ENCODE measurements at places on chromosomes 3 and 15.

GRCh38 chr3:132360717-132361116 lies 43.5 kb downstream of the ACP3 start:
- DNase-seq = no peak

DNA sequence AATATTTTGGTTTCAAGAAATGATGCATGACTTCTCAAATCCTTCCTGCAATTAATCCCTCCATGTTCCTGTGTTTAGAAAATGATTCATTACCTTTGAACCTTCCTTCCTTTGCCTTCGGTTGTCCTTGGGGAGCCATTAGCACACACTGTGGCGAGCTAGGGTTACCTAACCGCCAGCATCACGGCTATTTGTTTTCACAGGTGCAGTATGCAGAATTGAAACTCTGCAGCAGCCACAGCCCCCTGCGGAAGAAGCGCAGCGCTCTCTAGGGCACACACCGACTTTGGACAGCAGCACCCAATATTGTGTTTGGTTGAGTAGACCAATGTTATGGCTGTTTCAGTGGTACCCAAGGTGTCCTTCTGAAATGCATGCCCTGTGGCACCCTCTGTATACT lies 247.4 kb downstream of the MCTP2 start:
- DNase-seq = no peak

- no peak for DNase-seq
These were observed 257.4 kb downstream of the AGBL1 start for GRCh38 chr15:86337071-86337470.

- no peak for DNase-seq
These were observed 232.8 kb upstream of the BHLHE40 start for GRCh38 chr3:4746241-4746958.

- DNase-seq = no peak
These were observed 45.5 kb downstream of the PCSK6 start for GRCh38 chr15:101444015-101444414.

- no peak for DNase-seq
These were observed 60.1 kb downstream of the RASGRF1 start for GRCh38 chr15:79030470-79030869.

- no peak for DNase-seq
These were observed 65.1 kb upstream of the KLF13 start for GRCh38 chr15:31261266-31262142.

GRCh38 chr3:101825904-101826445 lies 23.3 kb upstream of the NFKBIZ start:
- no peak for DNase-seq

GRCh38 chr15:98957655-98958054 lies 49.9 kb downstream of the PGPEP1L start:
- no peak for DNase-seq

DNA sequence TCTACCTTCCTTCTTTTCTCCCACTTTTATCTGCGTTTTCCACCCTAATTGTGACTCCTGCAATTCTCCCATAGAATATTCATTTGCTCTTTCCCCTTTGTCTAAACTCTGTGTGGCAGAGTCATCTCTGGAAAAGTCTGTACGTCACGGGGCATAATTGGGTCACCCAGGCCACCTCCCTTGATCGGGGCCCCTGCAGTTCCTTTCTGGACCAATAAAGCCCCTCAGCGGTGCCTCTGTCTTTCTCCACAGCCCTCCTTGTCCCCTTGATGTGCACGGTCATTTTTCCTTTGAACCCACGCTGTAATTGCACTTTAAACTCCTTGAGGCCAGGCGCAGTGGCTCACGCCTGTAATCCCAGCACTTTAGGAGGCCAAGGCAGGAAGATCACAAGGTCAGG lies 10.7 kb downstream of the UPK1B start:
- DNase-seq = no peak

- DNase-seq = no peak
These were observed 359.3 kb downstream of the GAP43 start for GRCh38 chr3:115982629-115983028.

DNA sequence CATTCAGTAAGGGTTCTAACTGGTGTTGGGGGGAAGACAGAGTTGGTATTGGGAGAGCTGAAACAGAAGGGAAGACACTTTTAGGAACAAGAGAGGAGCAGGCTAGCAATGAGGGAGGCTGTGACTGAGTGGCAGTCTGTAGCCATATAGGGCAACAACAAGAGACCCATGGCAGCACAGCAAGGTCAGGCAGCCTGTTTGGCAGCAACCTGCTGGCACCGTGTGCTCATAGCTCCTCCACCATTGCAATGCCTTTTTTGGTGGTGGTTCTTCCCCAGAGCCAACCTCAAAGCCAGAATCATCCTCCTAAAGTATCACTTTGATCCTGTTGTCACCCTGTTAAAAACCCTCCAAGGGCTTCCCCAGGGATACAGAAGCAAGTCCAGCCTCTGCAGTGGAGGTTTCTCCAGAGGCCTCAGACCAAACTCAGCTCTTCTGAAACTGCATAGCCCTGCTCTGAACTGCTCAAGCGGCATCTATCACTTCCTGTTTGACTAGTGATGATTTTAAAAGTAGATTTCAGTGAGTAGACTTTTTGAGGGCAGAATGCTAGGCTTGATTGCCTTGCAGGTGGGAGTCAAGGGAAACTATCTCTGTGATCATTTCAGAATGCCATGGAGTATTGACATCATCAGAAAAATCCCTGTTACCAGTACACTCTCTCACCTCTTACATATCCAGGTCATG lies 176.9 kb downstream of the STAC start:
- DNase-seq = no peak

GRCh38 chr3:119033393-119034255 lies 1.0 kb downstream of the IGSF11 start:
- no peak for DNase-seq

GRCh38 chr3:150830094-150830681 lies 67.2 kb upstream of the SIAH2 start:
- no peak for DNase-seq

DNA sequence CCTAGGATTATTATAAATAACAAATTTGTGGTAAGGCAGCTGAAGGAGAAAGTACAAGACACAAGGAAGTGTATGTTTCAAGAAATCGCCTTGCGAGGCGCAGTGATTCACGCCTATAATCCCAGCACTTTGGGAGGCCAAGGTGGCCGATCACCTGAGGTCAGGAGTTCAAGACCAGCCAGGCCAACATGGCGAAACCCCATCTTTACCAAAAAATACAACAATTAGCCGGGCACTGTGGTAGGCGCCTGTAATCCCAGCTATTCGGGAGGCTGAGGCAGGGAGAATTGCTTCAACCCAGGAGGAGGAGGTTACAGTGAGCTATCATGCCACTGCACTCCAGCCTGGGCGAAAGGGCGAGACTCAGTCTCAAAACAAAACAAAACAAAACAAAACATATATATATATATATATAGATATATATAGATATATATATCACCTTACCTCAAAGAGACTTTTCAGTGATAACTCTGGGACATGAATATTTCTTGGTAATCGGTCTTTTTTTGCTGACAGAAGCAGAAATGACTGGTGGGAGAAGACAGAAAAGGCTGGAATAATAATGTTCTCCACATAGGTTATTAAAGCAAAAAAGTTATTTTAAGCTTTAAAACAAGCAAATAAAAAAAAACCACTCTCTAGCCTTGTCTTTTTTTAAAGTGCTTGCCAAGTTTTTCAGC lies 52.3 kb downstream of the TRANK1 start:
- no peak for DNase-seq

DNA sequence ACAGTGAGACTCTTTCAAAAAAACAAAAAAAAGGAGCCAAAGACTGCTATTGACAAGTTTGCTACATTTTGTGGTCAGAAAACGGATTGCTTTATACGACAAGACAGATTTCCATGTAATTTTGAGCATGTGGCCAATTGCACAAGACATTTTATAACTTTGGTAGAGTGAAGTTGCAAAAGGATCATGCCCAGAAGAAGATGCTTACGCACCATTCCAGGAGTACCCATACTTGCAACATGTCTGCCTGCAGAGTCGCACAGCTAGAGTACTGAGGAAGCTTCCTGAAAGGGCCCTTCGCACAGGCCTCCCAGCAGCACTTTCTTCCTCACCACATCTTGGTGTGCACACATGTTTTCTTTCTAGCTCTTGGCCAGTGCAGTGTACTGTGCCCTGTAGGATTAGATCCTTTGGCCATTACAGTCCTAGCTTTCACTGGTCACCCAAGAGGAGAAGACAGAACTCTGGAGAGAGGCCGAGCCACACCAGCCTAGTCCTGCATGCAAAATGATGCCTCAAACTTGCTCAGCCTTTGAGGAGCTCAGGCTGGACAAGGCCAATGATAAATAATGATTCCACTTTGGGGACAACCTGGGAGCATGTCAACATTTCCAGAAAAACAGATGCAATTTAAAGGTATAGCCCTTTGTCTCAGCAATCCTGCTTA lies 11.7 kb downstream of the CHDH start:
- DNase-seq = no peak

DNA sequence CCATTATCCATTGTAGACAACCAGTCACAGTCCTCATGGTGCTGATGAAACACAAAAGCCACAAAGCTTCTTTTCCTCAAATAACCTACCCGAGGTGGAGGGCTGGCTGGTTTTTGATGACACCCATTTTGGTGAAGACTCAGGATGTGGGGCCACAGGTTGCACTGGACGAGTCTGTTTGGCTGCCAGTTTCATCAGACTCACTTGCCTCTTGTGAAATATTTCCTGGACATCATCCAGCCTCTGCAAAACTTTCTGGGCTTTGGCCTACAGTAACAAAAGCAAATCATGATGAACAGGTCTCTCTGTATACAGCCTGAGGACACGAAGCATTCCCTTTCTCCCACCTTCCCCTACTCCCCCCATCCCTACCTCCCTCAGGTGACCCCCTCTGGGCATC lies 42.2 kb downstream of the B3GNT5 start:
- peak; percentile 47 for DNase-seq

DNA sequence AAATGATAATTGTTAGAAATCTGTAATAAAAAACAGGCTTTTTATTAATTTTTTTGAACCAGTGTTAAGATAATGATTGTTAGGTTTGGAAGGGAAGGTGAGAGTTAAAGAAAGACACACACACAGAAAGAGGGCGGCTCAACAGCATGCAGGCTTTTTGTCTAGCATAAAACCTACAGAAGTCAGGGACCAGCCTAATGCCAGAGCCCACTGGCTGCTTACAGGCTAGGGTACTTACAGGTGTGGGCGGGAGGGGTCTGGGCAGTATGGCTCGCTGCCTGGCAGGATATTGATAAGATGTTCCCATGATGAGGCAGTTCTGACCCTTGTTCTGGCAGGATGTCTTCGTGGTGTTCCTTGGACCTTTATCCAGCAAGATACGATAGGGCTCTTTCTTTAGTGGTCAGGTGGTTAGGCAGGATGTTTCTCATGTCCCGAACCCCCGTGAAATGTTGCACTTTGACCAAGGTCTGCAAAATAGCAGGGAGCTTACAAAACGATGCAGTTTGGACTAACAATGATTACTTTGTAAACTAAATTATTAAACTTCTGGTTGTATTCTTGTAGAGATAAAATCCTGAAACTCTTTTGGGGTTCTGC lies 84.7 kb downstream of the DCUN1D1 start:
- DNase-seq = no peak

DNA sequence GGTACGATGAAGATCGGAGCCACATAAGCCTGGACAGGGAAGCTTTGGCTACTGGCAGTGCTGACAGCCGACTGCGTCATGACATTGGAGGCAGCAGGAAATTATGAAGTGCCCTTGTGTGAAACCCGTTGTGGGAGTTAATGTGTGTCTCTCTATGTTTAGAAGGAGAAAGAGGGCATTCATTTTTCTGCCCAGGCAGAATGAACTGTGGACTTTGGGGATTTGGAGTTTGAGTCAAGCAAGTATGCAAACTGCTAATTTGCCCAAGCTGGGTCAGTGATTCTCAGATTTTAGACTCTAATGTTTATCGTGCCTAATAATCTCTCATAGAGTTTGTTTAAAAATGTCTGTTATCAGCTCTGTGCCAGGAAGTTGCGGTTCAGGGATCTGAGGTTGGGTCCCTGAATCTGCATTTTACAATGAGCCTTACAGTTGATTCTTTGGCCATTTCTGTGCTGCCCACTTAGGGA lies 5.6 kb downstream of the CTXND1 start:
- DNase-seq = no peak

DNA sequence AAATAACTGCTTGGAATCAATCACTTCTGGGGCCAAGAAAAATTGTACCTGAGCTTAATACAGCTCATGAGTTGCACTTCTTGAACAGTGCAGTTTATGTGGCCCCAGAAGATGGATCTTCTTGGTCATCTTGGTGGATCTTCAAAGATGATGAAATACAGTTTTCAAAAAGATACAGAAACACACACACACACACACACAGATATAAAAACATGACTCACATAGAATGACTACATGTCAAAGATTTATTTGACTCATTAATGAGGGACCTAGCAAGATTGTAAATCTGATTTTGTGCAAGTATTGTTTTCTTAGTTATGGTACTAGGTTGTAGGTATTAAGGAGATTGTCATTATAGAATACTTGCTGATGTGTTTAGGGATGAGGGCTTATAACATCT lies 32.6 kb downstream of the PDCD6IP start:
- no peak for DNase-seq

- DNase-seq = no peak
These were observed 207.0 kb upstream of the NR2E3 start for GRCh38 chr15:71603379-71603778.

DNA sequence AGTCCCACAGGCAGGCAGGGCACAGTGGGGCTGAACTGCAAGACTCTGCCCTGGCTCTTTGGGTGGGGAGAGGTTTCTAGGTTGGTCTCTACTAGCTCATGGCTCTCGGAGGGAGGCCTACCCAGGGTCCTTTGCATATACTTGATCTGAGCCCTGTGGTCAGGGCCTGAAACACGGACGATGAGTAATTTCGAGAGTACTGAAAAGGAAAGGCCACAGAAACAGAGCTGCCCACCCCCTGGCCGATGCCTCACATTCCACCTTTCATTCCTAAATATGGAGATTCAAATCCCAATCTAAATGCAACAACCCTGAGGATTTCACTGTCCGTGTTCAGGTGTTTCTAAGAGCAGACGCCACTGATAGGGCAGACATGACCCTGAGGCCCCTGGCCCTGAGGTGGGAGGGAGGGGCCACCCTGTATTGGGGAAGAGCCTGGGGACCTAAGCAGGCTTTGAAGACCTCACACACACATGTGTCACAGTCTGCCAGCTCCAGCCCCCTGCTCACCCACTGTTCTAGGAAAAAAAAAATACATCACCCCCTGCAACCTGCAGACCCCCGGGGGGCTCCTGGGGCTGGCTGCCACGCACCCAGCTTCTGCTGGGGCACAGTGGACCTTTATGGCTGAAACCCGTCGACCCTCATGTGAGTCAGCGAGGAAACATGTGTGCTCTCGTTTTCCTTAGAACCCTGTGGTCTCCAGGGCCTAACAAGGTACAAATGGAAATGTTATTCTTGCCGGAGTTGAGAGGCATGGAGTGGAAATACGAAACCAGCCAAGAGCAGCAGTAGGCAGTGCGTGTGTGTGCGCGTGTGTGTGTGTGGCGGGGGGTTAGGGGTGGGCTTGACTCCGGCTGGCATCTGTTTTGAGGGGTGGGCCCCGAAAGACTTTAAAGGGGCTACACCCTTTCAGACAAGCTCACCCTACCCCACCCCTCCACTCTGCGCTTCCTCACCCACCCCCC lies 112.7 kb downstream of the CHSY1 start:
- DNase-seq = peak; percentile 38

DNA sequence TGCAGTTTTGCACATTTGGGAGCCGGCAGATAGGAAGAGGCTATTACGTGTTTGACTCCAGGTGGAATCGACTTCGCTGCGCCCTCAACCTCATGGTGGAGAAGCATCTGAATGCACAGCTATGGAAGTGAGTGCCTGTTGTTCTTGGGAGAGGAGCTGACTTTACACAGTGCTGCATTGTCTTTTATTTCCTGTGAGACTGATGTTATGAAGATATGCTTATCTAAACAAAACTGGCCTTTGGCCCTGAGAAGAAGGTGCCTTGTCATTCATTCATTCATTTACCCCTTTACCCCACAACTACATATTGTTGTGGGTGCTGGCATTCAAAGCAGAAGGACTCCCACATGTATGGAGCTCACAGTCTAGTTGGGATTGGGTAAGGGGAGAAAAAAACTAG lies 32.6 kb downstream of the PSMD6 start:
- no peak for DNase-seq

Measured in AG20443 (cell line).